ENCODE measurements at places on chromosomes 7 and 10.

DNA sequence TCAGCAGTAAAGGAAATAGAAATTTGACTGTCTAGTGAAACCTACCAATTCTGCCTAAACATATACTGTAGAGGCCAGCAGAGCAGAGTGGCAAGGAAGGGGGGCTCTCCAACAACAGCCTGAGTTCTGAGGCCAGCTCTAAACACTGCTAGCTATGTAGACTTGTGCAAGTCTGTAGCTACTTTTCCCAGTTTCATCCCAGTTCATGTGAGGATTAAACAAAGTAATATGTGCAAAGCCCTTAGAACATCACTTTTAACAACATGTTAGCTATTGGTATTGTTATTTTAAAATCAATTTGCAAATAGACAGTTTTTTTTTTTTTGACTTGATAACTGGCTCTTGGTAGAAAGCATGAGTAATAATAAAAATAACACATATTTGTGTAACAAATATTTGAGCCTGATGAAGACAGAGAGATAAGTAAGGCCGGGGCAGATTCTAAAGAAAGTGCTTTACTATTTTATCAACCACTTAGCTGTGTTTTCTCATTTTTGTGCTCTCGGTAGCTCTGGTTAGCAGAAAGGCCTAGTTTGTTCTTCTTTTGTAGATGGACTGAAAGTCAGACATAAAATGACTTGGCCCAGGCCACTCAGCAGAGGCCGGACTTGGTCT lies 9.3 kb downstream of the CHST12 start:
- no peak for DNase-seq

DNA sequence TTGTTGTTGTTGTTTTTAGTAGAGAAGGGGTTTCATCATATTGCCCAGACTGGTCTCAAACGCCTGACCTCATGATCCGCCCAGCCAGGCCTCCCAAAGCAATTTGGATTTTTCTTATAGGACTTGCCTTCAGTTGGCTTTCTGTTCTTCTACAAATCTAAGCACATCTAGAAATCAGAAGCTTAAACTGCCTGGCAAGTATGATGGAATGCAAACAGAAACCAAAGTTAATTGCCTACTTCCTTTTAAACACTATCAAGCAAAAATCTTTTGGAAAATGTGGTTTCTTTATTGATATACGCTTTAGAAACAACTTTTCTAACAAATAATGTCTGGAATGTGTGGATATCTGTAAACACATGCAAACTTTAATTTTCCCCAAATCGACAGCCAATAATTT lies 64.9 kb downstream of the USP6NL start:
- DNase-seq = no peak

DNA sequence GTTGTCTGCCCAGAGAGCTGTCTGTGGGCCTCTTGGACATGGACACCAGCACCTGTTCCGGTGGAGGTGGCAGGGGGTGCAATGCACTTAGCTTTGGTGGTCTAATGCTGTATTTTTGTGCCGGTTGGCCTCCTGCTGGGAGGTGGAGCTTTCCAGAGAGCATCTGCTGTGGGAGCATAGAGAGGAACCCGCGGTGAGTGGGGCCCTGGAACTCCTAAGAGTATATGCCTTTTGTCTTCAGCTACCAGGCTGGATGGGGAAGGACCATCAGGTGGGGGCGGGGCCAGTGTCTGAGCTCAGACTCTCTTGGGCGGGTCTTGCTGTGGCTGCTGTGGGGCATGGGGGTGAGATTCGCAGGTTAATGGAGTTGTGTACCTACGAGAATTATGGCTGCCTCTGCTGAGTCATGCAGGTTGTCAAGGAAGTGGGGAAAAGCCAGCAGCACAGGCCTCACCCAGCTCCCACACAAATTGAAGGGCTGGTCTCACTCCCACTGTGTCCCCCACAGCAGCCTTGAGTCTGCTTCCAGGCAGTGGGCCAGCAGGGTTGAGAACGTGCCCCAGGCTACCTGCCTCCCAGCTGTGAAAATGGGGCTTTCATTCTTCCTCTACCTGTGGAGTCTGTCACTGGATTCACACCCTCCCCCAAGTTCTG lies 29.0 kb downstream of the JAKMIP3 start:
- DNase-seq = no peak

DNA sequence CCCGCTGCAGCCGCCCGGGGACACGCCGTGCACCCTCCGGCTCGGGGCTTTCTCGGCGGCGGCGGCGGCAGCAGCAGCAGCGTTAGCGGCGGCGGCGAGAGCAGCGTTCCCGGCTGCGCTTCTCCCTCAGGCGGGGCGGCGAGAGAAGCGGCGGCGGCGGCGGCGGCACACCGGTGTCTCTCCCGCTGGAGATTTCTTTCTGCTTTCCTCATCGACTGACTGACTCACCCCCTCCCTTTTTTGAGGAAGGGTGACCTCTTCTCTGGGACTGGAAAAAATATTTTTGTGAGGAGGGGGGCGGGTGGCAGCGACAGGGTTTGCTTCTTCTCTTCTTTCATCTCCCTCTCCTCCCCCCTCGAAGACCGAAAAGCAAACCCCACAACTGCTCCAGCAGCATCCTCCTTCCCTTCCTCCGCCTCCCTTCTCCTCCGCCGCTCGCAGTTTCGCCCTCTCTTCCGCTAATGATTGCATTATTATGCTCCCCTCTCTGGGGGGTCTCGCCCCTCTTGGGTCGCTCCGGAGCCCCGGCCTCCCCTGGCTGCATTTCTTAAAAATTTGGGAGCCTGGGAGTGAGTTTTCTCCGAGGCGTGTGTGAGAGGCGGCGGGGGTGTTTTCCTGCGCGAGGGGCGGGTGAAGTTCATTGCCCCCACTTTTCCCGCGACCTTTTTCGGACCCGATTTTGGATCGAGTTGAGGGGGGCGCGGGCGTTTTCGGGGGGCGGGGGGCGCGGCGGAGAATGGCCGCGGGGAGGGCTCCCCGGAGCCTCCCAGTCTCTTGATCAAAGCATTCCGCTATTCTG lies 411 bp downstream of the AUTS2 start:
- peak; percentile 57 for DNase-seq

- no peak for DNase-seq
Measured at GRCh38 chr7:38410056-38410455, 136.6 kb upstream of the TARP start.

- DNase-seq = no peak
Measured at GRCh38 chr10:131667561-131667960, 233.2 kb upstream of the PPP2R2D start.

GRCh38 chr10:14397066-14397465 lies 66.3 kb upstream of the FRMD4A start:
- peak; percentile 49 for DNase-seq

DNA sequence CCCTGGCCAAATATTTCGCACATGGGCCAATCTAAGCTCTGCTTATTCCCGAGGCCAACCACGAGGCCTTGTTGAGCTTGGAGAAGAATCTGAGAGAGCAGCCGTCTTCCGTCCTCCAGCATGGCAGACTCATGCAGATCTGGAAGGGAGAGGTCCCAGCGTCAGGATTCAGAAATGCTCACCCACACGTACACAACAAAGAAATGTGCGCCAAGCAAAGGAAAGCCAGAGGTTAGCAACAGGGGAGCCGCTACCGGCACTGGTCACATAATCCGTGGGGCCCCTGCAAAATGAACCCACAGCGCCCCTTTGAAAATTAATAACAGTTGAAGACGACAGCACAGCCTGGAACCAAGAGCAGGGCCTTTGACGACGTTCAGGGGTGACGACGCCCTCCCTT lies 25.4 kb upstream of the PRKAG2 start:
- DNase-seq = no peak

Data from H54 (cell line).